ENCODE measurements at places on chromosomes 7 and 10.

GRCh38 chr7:26683277-26683676, 181.1 kb downstream of the SKAP2 start:
- DNase-seq: no peak

DNA sequence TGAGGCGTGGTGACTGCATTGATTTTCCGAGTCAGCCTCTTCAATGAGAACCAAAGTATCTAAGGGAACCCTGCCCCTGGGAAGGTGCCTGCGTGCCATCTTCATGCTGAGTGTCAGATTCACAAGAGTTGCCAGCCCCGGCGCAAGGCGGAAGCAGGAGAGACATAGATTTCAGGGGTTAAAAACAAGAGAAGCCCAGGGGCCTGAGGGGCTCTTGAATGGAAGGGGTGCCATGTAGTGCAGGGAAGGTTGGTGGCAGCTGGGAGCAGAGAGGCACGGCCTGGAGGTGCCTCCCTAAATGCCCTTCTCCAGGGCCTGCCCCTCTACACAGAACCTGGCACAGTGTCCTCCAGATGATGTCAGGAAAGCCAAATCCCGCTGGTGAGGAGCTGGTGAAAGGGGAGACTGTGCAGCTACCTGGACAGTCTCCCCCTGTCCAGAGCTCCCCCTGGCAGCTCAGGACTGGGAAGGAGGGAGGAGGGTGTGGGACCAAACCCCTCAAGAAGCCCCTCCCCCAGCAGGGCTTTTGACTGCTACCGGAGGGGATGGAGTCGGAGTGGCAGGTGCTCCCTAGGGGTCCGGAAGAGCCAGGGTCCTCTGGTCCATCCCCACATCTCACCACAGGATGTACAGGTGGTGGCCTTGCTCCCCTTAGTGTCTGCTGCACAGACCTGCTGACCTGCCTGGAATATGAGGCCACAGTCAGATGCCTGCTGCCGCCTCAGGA, 137.9 kb downstream of the TCERG1L start:
- no peak for DNase-seq

DNA sequence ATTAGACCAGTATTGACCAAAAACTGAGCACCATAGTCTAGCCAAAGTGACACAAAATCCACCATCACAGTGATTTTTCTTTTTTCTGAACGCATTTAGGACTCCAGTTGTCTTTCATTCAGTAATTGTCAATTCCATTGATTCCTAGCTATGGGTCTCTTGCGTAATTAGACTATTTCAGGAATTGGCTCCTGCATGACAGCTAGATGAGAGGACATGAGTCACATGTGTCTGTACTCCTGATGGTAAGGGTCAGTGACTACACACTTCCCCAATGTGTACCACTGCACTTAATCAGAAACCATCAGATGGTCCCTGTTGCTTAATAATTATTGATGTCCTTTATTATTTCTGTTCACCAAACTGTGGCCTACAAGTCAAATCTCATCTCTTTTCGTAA, 469.5 kb downstream of the POM121L12 start:
- no peak for DNase-seq

- DNase-seq: no peak
Observed at GRCh38 chr7:66145400-66146104, 30.9 kb downstream of the CRCP start.

- no peak for DNase-seq
Observed at GRCh38 chr7:43552122-43552521, 30.8 kb upstream of the STK17A start.

DNA sequence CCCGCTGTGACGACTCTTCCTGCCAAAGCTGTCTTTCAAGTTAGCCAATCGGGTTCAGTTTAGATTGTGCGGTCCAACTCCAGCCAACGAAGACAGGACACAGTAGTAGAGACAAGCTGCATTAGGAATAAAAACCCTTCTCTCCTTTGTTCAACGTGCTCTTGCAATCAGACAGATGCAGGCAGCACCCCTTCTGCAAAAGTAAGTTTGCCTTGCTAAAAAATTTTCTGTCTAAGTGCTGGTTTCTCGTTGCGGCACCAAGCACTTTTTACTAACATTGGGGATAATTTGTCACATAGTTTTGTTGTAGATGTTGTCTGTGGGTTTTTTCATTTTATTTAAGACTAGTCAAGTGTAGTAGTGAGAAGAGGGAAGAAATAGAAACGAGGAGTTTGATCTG, 58.1 kb downstream of the MINPP1 start:
- no peak for DNase-seq

GRCh38 chr10:83612050-83612449, 527.3 kb upstream of the GHITM start:
- no peak for DNase-seq

DNA sequence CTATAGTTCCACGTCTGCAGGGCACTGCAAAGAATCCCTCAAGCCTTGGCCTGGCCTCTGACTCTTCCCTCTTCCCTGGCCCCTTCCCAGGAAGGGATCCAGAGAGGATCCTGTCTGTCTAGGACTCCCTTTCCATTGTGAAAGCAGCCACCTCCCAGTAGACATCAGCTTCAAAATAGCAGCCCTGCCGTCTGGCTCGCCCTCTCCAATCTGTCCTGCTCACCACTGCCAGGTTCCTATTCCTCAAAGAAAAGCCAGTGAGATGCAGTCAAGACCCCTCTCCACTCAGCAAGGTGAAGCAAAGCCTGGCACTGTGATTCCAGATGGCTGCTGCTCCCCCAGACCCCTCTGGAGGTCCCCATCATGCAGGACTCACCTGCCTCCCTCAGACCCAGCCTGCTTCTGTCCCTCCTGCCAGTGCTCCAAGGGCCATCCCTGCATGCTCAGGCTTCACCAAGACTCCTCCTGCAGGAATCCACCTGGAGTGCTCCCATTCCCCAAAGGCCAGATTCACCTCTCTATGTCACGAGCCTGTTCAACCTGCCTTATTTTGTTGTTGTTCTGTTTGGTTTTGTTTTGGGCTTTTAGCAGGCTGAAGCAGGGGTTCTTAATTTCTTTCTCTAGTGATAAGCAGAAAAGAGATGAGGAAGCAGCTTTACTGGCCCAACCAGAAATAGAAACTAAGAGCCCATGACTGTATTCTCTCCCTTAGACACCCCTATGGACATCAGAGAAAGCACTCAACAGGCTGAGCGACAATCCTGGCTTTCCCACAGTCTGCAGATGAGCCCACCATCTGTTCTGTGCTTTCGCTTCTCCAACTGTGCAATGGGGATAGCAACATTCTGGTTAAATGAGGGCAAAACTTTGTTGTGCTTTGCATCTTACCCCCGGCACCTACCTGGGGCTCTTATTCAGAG, 305.1 kb downstream of the GRID1 start:
- no peak for DNase-seq

- no peak for DNase-seq
Observed at GRCh38 chr7:74025730-74026129, 2.2 kb upstream of the ELN start.

DNA sequence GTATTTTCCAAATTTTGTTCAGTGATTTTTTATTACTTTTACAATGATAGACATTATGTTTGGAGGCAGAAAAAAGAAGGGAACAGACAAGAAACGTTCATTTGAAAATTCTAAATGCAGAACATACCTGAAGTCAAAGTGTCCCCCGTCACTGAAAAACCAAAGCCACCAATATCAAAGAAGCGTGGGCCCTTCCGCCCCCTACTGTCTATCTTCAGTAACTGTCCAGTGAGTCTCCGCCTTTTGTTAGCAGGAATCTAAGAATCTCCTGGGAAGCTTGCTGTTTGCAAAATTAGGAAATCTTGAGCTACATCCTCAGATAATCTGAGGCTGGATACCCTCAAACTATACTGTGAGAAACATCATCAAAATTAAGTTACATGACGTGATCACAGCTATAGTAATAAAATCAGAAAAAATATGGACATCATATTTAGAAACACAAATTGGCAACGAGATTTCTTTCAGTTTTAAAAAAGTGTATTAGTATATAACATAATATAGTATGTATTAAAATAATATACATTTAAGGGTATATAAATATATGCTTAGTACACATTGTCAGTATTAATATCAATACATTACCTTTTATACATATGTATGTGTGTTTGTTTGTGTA, 169.3 kb upstream of the AKR1E2 start:
- peak; percentile 56 for DNase-seq

- DNase-seq: no peak
Observed at GRCh38 chr7:87075671-87076404, 16.4 kb upstream of the ELAPOR2 start.

- no peak for DNase-seq
Observed at GRCh38 chr7:45642044-45642443, 67.9 kb downstream of the ADCY1 start.

GRCh38 chr10:85447690-85448089, 918.9 kb downstream of the GRID1 start:
- DNase-seq: no peak
